ENCODE measurements at places on chromosomes 4 and X. TPM values are rescaled to one million over a fixed set of nuclear protein-coding genes. Genes with fewer than 3 reads are reported as not detected.
A peak's percentile ranks its signal among the peaks of the same experiment; 100 is the strongest.

GRCh38 chr4:138788267-138788790 lies 227.3 kb upstream of the NOCT start:
- no peak for DNase-seq

- DNase-seq, result no peak
These were observed 2089.6 kb upstream of the TENM3 start for GRCh38 chr4:180153587-180153986.

DNA sequence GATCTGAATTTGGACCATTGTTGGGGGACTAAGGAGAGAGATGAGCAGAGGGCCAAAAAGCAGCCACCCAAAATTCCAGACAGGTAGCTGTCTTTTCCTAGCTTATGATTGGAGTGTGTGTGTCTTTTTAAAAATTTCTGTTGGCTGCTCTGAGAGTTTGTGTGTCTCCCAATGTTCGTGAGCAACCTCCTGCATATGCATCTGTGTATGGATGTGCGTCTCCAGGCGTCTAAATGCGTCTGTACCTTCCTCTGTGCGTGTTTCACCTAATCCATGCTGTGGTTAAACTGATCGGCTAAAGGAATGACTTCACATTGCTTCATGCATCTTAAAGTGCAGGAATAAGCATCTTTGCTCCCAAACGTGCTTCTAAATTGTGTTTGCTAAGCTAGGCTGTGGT lies 65.5 kb upstream of the LAS1L start:
- no peak for DNase-seq

DNA sequence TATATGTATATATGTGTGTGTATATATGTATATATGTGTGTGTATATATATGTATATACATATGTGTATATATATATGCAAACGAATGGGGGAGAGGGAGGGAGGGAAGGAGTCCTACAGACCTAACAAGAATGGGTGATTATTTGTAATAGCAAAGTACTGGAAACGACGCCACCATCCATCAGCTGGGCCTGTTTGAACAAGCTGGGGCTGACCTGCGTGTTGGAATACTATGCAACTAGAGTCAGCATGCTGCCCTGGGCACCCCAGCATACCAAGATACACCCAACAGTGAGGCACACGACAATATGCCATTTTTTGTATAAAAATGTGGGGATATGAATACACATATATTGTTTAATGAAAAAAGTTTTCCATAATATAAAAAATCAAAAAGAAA lies 21.6 kb upstream of the CCNQ start:
- DNase-seq, result no peak

DNA sequence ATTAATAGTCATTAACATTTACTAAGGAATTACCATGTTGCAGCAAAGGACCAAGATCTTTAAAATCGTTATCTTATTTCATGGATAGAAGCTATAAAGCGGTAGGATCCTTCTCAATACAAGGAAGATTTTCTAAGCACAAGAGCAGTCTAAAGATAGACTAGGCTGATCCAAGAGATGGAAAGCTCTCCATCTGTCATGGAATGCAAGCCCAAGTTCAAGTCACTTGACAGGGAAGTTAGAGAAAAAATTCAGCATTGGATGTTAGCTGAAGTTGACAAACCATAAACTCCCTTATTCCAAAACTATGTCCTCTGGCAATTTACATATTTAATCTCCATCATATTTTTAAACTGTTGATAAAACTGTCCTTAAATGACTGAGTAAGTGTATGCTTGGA lies 177.7 kb downstream of the LDB2 start:
- DNase-seq, result no peak

CABS1 gene
- not detected for polyA plus RNA-seq

DNA sequence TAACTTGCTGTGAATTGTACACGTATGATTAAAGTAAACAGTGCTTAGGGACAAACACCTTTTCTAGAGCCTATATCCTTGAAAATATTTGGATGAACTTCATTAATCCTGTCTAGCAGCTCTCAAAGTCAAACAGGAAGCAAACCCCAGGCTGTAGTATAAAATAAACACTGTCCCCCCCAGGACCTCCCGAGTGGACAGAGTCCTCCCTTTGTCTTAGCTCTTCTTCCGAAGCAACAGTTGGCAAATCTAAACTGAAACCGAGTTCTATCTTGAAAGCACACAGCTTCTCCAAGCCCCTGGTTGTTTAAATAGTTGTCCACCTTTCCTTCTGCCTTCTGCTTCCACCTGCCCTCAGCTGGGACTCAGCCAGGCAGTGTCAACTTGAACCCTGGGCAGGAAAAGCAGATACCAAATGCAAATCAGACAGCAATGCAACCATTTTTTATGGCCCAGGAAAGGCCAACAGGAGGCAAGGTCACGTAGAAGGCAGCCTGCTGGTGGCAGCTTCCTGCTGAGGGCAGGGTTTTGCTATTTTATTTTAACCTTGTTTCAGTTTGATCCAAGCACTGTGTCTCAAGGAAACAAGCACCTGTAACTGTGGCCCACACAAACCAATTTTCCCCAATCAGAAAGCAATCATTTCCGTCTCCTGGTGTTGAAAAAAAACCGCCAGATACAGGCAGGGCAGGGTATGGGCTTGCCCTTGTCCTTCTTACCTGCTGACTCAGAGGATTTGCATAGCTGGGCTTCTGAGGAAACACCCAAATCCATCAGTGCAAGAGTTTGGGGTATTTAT lies 110.3 kb upstream of the KIT start:
- DNase-seq, result no peak

- DNase-seq, result no peak
These were observed 944.3 kb downstream of the ADGRL3 start for GRCh38 chr4:62144431-62144830.

SULT1E1 gene
- 38.2 TPM for polyA plus RNA-seq

F9 gene
- not detected for polyA plus RNA-seq

- no peak for DNase-seq
These were observed 39.5 kb downstream of the KANTR start for GRCh38 chrX:53133400-53133799.

DNA sequence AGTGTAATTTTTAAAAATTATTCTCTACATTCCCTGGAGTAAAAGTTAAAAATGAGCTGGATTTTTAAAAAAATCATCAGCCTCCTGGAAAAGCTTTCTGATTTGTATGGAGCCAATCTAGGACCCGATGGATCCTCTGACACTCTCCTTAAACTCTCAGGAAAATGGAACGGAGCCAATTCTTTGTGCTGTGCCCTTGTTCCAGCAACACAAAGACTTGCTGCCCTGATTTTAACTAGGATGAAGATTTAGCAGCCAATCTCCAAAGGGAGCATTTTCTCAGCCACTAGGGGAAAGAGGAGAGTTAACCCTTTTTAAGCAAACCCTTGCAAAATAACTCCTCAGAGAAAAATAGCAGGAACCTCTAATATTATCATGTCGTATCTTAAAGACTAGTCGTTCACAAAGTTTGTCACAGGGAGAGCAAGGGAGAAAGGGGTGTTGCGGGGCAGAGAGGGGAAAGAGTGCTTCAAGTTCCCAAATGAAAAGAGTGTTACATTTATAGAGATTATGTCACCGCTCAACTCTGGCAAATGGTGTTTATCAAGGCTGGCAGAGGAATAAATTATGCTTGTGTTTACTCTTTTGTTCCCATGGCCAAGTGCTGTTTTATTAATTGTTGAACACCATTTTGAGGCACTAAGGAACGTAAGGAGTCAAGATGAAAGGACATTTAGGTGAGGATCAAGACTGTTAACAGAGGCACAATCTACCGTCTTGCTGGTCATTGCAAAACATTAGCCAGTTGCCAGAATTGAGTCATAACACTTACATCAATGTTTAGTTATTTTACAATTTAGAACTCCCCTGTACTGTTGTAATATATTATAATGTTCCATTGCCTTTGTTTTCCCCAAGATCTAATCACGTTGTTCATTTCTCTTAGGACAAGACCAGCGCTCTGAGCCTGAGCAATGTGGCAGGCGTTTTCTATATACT lies 250.7 kb downstream of the THOC2 start:
- DNase-seq, result no peak

GRCh38 chrX:71910643-71910985 lies at the start of gene NHSL2:
Gene NHSL2 (plus strand): TSS chrX:71910845.
- DNase-seq, result peak; percentile 29

AADAT gene
- 19.1 TPM for polyA plus RNA-seq

ERVMER34-1 gene
- 1.7 TPM for polyA plus RNA-seq

GRCh38 chr4:56575820-56576429 lies 70.3 kb downstream of the ARL9 start:
- peak; percentile 33 for DNase-seq

GRCh38 chrX:106249706-106250379 lies 81.7 kb downstream of the PWWP3B start:
- no peak for DNase-seq

DNA sequence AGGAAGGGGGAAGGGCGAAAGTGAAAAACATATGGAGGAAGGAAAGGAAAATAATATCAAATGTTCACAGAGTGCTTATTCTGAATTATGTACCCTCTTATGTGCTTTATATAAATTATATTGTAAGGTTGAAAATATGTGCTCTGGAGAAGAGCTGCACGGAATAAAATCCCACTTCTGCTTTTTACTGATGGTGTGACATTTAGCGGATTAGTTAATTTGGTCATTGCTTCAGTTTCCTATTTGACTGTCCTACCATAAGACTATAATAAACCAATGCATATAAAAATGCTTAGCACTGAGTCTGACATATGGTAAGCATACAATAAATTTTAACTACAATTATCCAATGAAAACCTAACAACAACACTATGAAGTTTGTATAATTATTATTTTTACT lies 86.2 kb downstream of the NPFFR2 start:
- DNase-seq, result no peak

GRCh38 chr4:101292214-101292613 lies 55.1 kb downstream of the PPP3CA start:
- DNase-seq, result no peak

SH3TC1 gene
- polyA plus RNA-seq, result 13.1 TPM

AIFM1 gene
- polyA plus RNA-seq, result 30.5 TPM

XIAP gene
- 30.6 TPM for polyA plus RNA-seq

- no peak for DNase-seq
These were observed 13.8 kb upstream of the TXLNG start for GRCh38 chrX:16772460-16772859.

- DNase-seq, result no peak
These were observed 280.0 kb upstream of the EMCN start for GRCh38 chr4:100797791-100798190.

AFF2 gene
- 0.96 TPM for polyA plus RNA-seq

DNA sequence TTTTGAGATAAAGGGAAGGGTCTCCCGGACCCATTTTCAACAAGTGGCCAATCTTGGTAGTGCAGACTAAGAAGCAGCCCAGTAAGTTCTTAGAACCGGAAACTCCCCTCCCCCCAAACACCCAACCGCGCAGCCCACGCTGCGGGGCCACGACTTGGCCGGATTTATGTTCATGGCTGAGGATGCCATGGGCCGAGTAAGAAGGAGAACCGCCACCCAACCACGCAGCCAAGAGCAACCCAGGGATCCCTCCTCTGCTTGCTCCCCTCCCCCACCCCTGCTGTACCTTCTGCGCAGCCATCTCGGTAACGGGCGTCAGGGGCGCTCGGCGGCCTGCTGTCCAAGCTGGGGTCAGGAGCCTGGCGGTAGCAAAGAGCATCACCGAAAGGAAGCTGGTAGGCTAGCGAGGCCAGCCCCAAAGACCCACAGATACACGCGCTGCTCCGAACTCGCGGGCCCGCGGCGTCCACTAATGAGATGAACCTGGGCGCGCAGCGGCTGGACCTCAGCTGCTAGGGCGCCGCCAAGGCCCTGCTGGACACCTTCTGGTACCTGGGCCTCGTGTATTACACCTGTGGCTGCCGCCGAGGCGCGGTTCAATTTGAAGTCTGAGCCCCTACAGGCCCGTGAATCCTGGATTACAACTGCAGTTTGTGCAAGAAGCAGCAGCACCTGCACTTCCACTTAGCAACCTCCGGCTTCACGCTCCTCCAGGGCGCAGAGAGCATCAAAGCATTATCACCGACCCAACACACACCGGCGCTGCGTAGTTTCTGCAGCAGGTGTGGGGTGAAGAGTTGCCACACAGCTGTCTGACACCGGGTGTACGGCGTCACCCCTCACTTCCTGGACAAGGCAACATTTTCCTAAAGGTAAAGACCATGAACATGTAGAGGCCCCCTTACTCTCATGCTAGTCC lies 63.4 kb downstream of the NUDT10 start:
- DNase-seq, result peak; percentile 41

- DNase-seq, result no peak
These were observed 42.0 kb upstream of the RBMXL3 start for GRCh38 chrX:115147220-115147619.

DNA sequence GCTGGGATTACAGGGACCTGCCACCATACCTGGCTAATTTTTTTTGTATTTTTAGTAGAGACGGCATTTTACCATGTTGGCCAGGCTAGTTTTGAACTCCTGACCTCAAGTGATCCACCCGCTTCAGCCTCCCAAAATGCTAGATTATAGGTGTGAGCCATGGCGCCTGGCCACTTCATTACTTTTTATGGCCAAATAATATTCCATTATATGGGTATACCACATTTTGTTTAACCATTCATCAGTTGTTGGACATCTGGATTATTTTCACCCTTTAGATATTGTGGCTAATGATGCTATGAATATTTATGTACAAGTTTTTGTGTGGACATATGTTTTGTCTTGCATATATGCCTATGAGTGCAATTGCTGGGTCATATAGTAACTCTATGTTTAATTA lies 8.6 kb upstream of the FHIP1A start:
- DNase-seq, result no peak

GRCh38 chrX:27600686-27601085 lies 10.5 kb downstream of the DCAF8L2 start:
- DNase-seq, result no peak

DNA sequence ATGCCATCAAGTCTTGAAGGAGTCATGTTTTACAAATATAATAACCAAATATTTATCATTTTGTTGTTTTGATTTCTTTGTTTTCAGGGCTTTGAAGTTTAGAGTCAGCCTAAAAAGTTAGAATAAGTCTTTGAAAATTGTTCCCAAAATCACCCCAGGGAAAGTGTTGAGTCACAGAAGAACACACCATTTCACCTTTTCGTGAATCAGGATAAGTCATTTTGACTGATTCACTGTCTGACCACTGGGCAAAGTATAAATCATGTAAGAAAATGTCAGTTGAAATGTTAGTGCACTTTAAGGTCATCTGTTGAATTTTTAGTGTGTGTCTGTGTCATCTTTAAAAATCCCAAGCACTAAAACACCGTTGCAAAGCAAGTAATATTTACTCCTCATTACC lies 1320.1 kb downstream of the RPA4 start:
- no peak for DNase-seq

- DNase-seq, result no peak
These were observed 46.8 kb upstream of the ELF2 start for GRCh38 chr4:139223682-139224317.

All from muscle of arm (tissue), 14 donors.